ENCODE measurements at places on chromosomes 7 and 10.

- DNase-seq = no peak
Measured at GRCh38 chr10:74049955-74050354, 52.0 kb downstream of the VCL start.

DNA sequence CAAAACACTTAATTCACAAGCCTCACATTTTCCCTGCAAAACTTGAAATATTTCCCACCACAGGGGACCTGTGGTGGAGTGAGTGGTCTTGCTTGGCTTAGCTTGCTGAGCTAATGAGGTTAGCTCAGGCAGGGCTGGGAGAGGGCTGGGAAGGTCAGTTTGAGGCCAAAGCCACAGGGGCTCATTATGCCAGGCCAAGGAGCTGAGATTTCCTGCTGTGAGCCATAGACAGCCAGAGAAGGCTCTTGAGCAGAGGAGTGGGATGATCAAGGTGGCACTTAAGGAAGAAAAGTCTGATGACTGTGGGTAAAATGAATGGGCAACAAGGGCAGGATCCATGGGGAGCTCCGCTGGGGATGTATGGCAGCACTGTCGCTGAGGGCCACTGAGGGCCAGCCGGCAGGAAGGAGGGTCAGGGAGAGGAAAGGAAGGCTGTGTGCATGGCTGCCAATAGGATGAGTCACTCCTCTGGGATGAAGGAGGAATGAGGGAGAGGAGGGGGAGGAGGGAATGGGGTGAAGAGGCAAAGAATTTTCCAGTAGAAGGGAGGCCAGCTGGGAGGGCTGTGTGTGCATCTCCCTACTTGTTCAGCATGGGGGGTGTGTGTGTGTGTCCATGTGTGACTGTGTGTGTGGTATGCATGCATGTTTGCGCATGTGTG, 18.7 kb upstream of the ZNF488 start:
- peak; percentile 90 for DNase-seq

DNA sequence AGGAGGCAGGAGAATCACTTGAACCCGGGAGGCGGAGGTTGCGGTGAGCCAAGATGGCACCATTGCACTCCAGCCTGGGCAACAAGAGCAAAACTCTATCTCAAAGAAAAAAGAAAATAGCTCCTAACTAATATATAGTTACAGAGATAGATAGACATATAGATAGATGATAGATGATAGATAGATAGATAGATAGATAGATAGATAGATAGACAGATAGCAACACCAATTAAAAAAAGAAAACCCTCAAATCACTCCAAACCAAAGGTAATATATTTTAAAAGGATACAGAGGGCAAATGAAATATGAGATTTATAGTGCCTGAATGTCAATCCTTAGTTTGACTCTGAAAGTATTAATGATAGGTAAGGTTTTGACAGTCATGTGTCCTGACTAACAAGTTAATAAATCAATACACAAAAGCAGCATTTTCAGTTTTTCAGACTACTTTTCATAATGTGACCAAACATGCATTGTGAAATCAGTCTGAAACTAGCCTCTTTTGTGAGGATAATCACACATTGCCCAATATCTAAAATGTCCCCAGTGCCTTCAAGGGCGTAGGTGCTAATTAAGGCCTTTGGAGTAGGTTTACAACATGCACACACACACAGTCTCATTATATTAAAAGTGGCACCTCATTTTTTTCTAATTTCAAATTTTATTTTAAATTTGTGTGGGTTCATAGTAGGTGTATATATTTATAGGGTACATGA, 61.2 kb downstream of the BPGM start:
- DNase-seq = no peak

DNA sequence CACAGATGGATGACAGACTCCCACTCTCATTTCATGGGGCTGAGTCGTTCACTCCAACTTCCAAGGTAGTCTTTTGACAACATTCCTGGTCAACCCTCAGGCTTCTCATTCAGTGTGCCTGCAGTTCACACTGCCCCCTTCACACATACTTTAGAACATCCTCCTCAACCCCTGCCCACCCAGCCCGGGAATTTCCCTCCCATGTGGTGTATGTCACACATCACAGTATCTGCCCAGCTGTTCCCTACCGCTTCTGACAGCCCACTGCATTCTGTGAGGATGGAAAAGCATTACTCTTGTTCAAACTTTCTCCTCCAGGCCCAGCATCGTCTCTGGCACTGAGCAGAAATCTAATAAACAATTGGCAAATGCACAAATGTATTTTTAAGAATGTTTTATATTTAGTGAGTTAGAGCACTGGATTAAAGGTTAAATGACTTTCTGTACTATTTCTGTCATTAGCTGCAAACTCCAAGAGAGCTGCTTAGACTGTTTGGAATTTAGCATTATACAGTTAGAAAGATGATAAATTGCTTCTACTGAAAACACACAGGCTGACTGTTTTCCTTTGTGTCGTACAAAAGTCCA, 110.4 kb downstream of the SFMBT2 start:
- DNase-seq = no peak

- peak; percentile 80 for DNase-seq
Measured at GRCh38 chr10:36608251-36608650, 517.1 kb upstream of the ANKRD30A start.

DNA sequence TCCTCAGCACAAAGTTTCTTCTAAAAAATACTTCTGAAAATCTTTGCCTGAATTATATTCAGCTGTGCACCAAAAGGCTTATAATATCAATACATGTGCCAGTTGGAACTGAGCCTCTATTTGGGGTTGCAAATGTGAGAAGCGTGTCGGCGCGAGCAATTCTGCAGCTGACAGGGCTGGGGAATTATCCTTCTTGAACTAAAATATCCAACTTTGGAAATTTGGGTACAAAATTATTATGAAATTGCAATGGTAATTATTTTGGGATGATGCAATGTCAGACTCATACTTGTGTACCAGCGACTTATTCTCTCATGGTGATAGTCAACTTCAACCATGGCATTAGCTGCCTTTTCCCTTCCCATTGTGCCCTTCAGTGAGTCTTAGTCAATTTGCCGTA, 507.0 kb upstream of the KLF6 start:
- DNase-seq = no peak

- no peak for DNase-seq
Measured at GRCh38 chr7:100964630-100965029, 4.7 kb upstream of the MUC12 start.

GRCh38 chr7:74029089-74029785, 1.3 kb downstream of the ELN start:
- no peak for DNase-seq

- peak; percentile 80 for DNase-seq
Measured at GRCh38 chr7:79282070-79282694, 171.3 kb downstream of the MAGI2 start.

- DNase-seq = peak; percentile 11
Measured at GRCh38 chr7:128937647-128938543, at the start of gene IRF5. Gene IRF5, plus strand, starts transcription at chr7:128937927. Its CDS starts 4,155 bp downstream, at chr7:128942082.

GRCh38 chr7:150717814-150718420, 1.5 kb downstream of the GIMAP1 start:
- DNase-seq = no peak

- DNase-seq = no peak
Measured at GRCh38 chr10:49365275-49365674, 30.6 kb downstream of the DRGX start.

GRCh38 chr7:101402081-101402779, 39.6 kb downstream of the COL26A1 start:
- no peak for DNase-seq

DNA sequence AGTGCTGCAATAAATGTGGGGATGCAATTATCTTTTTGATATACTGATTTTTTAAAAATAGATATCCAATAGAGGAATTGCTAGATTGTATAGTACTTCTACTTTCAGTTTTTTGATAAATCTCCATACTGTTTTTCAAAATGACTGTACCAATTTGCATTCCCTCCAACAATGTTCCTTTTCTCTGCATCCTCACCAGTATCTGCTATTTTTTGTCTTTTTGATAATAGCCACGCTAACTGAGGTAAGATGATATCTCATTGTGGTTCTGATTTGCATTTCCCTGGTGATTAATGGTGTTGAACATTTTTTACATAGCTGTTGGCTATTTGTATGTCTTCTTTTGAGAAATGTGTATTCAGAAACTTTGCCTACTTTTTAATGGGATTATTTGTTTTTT, 217.7 kb upstream of the MTPN start:
- DNase-seq = peak; percentile 5

- DNase-seq = no peak
Measured at GRCh38 chr10:77812741-77813140, 113.8 kb downstream of the DLG5 start.

DNA sequence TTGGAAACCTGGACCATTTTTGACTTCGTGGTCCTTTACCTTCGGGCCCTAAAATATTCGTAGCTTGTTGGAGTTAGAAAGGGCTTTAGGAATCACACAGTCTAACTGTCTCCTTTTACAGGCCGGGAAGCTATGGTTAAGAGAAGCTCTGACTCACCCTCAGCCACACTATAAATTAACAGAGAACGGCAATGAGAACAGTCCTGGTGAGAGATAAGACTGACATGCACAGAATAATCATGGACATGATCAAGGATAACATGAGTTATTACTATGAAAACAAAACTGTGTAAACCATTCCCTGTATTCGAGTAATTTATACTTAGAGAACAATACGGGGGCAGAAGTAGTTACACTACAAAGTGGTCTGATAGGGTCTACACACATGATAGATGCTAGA, 162.5 kb upstream of the MALRD1 start:
- no peak for DNase-seq
